ENCODE measurements at places on chromosomes 7 and 10. TPM values are rescaled to one million over a fixed set of nuclear protein-coding genes. Genes with fewer than 3 reads are reported as not detected.

- no peak for DNase-seq
These were observed 310.2 kb upstream of the LRRN3 start for GRCh38 chr7:110780712-110781111.

- DNase-seq, result no peak
These were observed 131.3 kb downstream of the CTTNBP2 start for GRCh38 chr7:117741962-117742361.

GRCh38 chr10:7567911-7568620 is 98.7 kb downstream of the ITIH5 start:
- DNase-seq, result no peak

GRCh38 chr7:95199779-95200558 is 124.4 kb downstream of the PON1 start:
- DNase-seq, result peak; percentile 88

Gene PKD2L1
- total RNA-seq, result not detected

- no peak for DNase-seq
These were observed 692.9 kb downstream of the LRMDA start for GRCh38 chr10:76124280-76124679.

GRCh38 chr7:134720091-134720935 is 59.1 kb upstream of the CALD1 start:
- peak; percentile 95 for DNase-seq

Gene ANKRD2
- total RNA-seq, result not detected

- DNase-seq, result peak; percentile 62
These were observed 51.2 kb downstream of the KIF5B start for GRCh38 chr10:32005050-32005449.

DNA sequence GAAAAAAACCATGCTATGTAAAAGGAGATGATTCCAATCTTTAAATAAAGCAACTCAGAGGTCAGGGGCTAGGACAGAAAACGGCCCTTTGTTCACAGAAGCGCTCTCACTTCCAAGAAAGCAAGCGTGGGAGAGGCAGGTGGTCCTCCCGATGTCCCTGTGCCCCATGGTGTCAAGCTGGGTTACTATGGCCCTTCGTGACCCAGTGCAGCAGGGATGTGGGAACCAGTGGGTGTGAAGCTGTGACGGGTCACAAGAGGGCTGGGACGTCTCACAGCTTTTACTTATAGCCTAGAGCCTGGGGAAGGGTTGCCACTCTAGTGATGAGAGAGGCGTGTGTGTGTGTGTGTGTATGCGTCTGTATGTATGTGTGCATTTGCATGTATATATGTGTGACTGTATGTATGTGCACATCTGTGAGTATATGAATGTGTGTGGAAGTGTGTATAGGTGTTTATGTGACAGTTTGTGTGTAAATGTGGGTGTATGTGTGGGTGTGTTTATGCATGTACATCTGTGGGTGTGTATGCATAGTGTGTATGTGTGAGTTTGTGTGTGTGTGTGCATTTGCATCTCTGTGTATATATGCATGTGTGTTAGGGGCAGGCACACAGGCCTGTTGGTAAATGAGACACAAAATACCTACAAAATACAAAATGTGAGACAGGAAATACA is 25.2 kb downstream of the HTRA1 start:
- DNase-seq, result no peak

DNA sequence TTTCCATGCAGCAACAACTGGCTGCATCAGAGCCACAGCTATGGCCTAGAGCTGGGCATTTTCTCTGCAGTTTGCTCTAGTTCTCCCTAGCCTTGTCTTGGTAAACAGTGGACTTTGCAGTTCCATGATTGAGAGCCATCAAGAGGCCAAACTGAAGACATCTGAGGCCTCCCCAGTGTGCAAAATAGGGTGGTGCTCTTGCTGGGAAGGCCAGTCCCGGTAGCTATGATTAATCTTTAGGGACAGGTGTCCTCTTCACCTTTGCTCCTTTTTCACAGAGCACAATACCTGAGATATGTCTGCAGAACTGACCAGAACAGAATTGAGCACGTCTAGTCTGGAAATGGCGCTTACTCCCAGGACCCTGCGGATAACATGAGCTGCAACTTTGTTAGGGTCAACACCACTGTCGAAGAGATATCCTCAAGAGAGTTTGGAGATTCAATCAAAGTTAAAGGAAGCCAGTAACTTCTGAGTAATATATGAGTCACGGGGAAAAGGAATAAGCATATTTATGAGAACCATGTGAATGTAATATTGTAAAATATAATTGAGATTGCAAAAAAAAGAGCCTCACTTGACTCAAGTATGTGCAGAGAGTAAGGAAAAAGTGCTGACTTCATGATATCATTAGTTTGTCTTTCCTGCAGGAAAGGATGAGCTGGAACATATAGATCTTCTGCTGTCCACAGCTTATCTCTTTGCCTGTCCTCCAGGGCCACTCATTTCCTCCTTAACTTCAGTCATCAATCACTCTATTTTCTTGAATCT is 76.7 kb downstream of the ANK3 start:
- DNase-seq, result no peak

Gene AKR1C8
- total RNA-seq, result not detected

DNA sequence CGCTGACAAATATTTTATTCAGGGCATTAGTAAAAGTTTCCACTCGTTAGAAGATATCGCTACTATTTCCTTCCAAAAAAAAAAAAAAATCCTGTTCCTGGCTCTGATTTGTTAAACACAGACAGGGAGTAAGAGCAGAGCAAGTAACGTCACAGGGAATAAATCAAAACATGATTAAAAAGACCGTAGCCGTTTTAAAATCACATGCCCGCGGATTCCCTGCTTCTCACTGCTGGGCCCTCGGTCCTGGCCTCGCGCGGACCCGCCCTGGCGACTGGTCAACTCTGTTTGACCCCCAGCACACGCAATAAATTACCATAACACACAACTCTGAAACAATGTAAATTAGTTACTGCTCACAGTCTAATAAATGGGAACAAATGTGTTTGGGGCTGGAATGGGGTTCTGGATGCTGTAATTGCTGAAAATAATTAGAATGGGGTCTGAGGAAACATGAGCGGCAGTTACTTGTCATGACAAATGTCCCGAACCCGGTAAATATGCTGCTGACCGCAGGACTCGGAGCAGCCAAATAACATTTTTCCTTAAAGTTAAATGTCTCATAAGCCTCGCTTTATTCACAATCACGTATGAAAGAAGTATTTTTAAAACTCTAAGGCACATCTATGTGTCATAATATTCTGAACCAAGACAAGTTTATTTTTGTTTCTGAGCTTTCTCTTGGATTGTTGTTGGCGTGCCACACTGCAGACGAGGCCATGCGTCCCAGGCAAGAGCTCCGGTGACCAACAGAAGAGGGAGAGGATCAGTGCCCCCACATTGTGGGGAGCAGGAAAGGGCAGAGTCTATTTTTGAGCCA is 17.9 kb downstream of the EBF3 start:
- DNase-seq, result peak; percentile 41
